NCI-H446 (cell line): ENCODE measurements at places on chromosomes 6 and 20.
A peak's percentile ranks its signal among the peaks of the same experiment; 100 is the strongest.

- no peak for DNase-seq
Observed at GRCh38 chr6:125558241-125558843, 191.1 kb upstream of the HEY2 start.

- DNase-seq = no peak
Observed at GRCh38 chr6:132816660-132817059, 2.3 kb downstream of the RPS12 start.

DNA sequence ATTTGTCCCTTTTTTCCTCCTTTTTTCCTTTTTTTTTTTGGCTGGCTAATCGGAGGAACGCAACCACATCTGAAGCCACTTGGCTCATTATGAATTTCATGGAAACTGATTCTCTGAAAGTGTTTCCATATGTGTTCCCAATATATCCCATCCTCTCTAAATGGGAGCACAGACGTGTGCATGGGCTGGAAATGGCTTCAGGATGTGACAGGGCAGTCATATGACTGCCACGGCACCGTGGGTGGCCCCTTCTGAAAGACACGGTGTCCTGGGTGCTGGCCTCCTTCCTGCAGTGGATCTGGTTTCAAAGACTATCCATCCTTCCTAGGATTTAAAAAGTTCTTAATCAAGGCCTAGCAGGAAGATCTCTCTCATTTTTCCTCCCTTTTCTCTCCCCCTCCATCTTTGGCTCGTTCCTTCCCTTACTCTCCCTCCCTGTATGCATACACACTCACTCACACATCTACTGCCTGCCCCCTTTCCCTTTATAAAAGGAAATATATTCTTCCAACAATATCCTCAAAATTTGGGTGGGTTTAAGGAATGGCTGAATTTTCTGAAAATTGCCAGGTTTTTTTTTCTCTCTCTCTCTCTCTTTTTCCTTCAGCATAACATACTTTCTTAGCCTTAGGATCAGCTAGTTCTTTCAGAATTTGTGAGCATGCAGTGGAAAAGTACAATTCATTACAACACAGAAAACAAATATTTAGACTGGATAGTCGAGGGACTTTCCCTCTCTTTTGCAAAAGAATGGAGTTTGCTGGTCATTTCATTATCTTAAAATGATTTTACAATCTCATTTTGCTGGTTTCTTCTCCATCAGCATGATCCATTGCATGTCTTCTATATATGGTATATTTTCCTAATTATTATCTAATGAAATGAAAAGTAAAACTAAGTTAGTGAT lies 161.2 kb upstream of the SUPT3H start:
- no peak for DNase-seq

GRCh38 chr6:14166839-14167238 lies 49.3 kb downstream of the CD83 start:
- DNase-seq = no peak

DNA sequence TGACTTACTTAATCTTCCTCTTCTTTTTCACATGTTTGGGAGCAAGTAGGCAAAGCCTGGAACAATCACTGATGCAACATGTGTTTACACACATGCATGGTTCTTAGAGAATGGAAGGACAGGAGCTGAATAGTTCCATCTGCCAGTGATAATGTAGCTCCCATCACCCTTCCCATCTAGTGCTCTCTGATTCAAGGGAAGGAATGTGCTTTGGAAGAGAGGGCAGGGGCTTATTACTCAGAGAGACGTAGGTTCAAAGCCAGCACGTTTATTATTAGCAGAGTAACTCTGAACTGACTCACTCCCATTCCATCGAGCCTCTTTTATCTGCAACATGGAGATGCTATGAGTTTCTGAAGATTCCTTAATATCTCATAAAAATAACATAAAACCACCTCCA lies 211.9 kb downstream of the GMPR start:
- no peak for DNase-seq

DNA sequence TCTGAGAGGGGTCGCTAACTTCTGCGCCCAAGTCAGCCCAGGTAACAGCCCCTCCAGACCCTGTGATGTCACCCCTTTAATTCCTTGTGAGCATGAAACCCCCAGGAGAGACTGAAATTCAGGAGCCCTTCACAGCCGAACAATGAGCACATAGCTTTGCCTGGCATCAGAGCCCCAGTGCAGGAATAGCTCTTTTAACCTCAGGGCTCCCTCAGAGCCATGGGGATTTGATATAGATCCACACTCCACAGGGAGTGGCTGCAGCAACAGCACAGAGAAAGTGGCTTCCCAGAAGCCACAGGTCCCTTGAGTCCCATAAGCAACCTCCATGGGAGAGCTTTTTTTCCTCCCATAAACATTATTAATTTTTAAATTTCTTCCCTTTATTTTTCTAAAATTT lies 150.0 kb upstream of the MARCKS start:
- DNase-seq = no peak

GRCh38 chr6:138162955-138163575 lies 1.3 kb downstream of the ARFGEF3 start:
- no peak for DNase-seq

DNA sequence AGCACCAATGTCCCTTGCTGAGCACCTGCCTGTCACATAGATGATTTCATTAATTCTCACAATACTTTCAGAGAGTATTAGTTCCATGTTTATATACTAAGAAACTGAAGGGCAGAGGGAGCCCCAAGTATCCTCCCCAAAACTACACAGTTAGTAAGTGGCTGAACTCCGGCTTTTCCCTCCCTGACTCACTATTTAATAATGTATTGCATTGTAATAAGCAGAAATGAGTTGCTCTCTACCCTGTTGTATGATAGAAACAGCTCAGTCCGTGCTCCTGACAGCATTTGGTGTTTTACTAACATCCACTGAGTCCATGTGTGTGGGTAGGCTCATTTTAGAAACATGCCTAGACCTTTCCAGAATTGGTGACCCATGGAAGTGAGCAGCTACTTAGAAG lies 76.8 kb downstream of the OLIG3 start:
- DNase-seq = no peak

DNA sequence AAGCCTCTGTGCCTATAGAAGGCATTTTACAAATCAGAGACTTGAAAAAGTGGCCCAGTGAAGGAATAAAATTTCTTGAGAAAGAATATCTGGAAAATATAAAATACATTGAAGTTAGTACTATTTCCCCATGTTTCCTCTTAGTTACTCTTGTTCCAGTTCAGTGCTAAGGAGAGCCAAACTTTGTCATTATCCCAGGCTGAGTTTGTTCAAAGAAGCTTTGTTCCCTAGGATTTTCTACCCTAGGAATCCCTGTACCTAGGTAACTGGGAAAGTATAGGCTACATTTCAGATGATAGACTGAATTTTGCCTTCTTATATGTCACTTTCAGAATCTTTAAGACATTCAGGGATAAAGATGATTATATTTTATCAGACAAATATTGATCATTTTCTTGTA lies 1395.7 kb upstream of the MAP3K7 start:
- no peak for DNase-seq

GRCh38 chr20:44208770-44209169 lies 1.8 kb downstream of the OSER1 start:
- no peak for DNase-seq

DNA sequence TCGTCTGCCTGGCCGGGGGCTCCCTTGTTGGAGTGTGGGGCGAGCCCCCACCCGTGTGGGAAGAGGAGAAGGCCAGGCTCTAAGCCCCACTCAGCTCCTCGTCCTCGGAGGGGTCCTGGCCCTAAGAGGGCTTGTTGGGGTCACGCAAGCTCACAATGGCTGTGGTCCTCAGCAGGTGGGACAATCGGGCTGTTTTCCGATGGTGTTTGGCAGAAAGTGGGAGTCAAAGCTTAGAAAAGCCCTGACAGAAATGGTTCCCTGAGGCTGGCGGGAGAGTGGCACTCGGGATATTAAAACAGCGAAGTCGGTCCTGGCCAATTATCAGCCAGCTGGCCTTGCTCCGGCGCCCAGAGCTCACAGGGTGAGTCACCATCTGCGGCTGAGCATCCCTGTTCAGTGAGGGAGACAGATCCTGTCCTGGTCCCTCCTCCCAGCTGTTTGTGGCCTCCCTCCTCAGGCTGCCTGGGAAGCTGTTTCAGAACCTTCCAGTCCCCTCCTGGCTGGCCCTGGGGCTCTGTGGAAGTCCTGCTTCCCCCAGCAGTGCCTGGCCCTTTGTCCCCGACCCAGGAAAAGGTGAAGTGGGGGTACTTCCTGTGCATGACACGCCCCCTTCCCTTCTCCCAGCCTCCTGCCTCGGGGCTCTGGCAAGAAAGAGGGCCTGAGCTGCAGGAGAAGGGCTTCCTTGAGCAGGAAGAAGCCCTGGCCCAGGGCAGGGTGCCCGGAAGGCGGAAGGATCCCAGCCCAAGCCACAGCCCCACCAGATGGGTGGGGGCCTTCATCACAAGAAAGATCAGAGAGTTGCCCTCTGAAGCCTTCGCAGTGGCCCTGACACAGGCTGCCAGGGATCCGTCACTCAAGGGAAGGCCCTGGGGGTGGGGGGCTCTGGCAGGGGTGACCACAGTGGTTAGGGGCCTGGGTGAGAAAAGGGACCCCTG lies 53.6 kb upstream of the BHLHE23 start:
- peak; percentile 35 for DNase-seq

- DNase-seq = peak; percentile 88
Observed at GRCh38 chr20:48732081-48732829, 95.5 kb downstream of the PREX1 start.

- no peak for DNase-seq
Observed at GRCh38 chr6:150751296-150751695, 114.2 kb upstream of the MTHFD1L start.

GRCh38 chr6:2839982-2840748 lies 1.5 kb downstream of the SERPINB1 start:
- no peak for DNase-seq

DNA sequence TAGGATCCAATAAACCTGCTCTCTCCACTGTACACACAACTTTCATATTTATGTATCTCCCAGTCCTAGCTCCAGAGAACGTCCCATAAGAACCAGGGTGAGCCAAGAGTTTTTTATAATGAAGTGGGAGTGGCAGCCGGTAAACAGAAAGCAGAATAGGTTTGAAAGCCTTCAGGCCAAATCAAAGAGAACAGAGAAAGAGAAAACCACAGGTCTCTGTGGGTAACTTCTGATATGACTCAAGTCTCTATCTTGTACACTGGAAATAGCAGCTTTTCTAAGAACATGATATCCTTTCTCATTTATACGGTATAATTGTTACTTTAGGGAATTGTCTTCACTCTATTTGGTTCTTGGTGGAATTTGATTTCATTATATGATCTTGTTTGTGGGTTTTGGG lies 273.6 kb downstream of the PACRG start:
- no peak for DNase-seq

DNA sequence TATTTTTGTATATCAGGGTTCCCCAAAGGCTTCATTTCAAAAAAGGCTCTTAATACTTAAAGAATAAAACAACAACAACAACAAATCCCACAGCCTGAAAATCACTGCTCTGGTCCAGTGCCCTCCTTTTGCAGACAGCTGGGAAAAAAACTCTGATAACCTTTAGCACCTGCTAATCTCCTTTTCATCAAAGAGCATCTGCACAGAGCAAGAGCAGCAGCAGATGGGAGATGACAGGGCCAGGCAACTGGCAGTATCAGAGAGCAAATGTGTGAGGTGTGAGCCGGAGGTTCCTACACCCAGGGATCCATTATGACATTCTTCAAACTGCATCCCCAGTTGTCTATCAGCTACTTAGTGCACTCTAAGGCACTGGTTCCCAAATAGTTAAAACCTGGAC lies 25.7 kb downstream of the TTI1 start:
- DNase-seq = no peak

DNA sequence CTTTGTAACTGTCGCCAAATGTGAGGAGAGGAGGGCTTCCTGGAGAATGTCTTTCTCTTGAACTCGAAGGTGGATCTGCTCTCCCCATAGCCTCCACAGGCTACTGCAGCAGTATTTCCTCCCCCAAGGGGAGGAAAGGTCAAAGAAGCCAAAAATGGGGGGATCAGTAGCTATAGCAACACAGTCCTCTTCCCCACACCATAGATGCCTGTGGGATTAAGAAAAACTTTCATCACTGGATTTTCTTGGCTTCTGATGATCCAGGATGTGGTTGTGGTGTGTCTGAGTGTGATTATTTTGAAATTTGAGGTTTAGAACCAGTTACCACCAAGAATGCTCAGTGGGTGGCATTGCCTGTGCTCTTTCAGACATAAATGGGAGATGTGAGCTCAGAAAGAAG lies 140.1 kb upstream of the SPACA1 start:
- no peak for DNase-seq

DNA sequence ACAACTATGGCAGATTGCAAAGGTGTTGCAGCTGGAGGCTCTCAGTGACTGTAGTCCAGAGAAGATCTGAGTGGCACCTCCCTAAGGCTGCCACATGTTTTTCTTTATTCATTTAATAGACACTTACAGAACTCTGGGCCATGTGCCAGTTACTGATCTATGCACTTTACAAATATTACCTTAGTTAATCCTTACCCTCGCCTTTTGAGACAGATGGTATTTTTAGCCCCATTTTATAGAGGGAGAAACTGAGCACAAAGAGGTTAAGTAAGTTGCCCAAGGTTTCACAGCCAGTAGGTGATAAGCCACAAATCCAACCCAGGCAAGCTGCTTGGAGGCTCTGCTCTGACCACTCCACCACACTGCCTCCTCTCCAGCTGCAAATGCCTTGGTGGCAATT lies 6.5 kb upstream of the SCRT2 start:
- no peak for DNase-seq

- no peak for DNase-seq
Observed at GRCh38 chr6:43375693-43376092, 6.2 kb upstream of the ZNF318 start.

DNA sequence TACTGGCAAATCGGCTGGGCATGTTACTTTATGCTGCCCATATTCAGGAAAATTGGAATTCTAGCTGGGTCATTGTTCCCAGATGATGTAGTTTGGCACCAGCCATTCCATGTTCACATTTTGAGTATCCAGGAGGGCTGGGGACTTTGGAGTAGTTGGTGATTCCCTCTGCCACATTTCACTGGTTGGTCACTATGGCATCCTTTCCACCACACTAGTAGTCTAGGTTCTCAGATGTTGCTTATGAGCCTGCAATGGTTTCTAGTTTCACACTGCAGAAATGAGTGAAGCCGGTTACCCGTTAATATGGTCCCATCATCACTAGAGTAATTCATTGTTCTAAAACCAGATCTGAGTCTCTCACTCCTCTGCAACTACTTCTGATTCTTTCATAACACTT lies 4.6 kb downstream of the PTPN1 start:
- DNase-seq = no peak

DNA sequence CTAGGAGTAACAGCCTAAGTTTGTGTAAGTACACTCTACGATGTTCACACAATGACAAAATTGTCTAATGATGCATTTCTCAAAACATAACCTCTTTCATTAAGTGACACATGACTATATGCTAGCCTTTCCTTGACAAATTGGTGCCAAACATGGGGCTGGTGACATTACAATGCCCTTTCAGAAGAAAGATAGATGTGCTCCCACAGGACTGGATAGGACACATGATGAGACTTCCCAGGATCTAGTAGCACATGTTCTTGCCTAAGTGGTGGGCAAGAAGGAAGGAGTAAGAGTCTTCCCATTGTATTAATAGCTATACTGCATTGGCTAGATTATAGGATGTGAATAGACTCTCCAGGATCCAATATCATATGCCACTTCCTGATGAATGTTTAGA lies 21.5 kb downstream of the ZKSCAN3 start:
- DNase-seq = no peak
